ENCODE measurements at places on chromosomes 6 and 20. TPM values are rescaled to one million over a fixed set of nuclear protein-coding genes. Genes with fewer than 3 reads are reported as not detected.
A peak's percentile ranks its signal among the peaks of the same experiment; 100 is the strongest.

TGM6 gene
- not detected for total RNA-seq

PAK5 gene
- not detected for total RNA-seq

SLC22A3 gene
- total RNA-seq: 1.2 TPM

CLPSL2 gene
- total RNA-seq: not detected

PRDM13 gene
- not detected for total RNA-seq

CGA gene
- not detected for total RNA-seq

TBX18 gene
- total RNA-seq: 5.5 TPM

LKAAEAR1 gene
- total RNA-seq: not detected

PGC gene
- not detected for total RNA-seq

ROMO1 gene
- total RNA-seq: 198 TPM

C6orf120 gene
- 14.0 TPM for total RNA-seq

WFDC10B gene
- not detected for total RNA-seq

DNA sequence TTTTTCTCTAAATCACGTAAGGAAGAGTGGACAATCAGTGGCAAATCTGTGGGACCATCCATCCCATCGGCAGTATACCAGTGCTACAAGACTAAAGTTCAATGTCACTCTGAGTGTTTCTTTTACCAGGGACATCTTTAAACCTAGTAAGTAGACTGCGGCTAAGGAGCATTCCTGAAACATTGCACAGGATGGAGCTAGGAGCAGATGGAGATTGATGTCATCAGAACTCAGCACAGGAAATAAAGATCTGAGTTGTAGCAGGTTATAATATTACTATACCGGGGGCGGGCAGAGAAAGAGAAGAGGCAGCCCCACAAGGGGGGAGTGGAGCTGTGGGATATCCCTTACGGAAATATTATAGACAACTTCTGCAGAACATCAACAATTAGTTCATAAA, 162.1 kb downstream of the MTFR2 start:
- no peak for DNase-seq

- DNase-seq: no peak
These were observed 346.6 kb downstream of the C6orf118 start for GRCh38 chr6:164962805-164963204.

DNA sequence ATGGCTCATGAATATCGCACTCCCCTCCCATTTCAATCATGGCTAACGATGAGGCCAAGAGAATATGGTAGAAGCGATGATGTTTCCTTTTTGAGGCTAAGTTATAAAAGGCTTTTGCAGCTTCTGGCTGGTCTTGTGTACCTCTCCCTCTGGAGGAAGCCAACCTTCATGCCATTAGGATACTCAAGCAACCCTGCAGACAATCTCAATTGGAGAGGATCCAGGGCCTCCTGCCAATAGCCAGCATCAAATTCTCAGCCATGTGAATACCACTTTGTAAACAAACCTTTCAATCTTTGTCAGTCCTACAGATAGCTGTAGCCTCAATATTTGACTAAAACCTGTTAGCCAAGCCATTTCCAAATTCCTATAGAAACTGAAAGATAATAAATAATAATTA, 738.4 kb downstream of the KIF16B start:
- no peak for DNase-seq

DNA sequence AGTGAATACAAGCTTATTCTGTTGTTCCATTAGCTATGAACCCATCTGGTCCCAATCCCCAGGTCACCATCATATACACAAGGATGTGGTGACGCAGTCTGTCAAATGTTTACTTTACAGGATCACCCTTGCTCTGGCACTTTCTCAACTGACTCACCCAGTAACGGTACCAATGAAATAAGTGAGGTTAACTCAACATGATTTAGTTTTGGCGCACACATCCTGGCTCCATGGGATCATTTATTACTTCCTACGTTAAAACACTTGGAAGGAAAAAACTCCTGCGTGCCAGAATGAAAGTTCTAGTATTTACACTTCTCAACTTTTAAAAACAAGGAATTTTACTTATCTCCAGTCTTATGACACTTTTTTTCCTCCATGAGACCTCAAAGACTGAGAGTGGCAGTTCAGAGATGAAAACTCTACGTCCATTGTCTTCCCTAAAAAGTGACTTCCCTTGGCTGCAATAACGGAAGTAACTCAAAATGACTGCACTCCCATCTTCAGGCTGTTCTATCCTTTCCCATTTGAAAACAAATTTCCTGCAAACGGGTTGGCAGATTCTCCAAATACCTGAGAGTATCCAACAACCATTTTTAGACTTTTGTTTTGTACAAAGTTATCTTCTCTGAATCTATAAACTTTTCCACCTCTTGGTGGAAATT, 15.9 kb downstream of the AGPAT4 start:
- DNase-seq: no peak

DNA sequence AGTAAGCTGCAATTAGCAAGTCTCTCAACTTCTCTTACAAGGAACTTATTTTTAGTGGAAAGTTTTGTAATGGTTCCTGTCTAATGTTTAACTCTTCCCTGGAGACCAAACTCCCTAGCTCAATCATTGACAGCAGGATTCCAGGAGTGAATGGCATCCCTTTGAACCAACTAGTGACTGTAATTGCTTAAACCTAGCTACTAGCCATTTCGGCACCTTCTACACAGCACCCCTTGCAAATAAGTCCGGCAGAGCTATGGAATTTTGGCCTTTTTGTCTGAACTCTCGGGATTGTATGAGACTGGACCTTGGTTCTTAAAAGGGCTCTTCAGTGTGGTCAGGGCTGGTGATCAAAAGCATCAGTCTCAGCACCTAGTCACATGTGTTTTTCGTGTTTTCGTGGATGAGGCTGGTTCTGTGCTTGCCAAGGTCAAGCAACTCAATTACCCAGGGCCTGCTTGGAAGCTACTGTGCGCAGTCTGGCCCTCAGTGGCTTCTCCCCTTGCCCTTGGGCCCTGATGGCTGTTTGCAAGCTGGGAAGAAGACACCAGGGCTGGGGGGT, 135.3 kb upstream of the NEDD9 start:
- no peak for DNase-seq

GRCh38 chr20:5822569-5822968, 72.4 kb downstream of the SHLD1 start:
- DNase-seq: no peak

DNA sequence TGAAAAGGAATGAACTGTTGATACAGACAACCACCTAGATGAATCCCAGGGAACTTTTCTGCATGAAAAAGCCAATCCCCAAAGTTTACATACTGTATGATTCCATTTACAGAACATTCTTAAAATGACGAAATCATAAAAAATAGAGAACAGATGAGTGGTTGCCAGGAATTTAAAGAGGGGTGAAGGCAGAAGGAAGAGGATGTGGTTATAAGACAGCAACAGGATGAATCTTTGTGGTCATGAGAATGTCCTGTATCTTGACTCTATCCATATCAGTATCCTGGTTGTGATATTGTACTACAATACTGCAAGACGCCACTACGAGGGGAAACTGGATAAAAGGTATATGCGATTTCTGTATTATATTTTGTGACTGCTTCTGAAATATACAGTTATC, 70.1 kb upstream of the EMILIN3 start:
- DNase-seq: no peak

DNA sequence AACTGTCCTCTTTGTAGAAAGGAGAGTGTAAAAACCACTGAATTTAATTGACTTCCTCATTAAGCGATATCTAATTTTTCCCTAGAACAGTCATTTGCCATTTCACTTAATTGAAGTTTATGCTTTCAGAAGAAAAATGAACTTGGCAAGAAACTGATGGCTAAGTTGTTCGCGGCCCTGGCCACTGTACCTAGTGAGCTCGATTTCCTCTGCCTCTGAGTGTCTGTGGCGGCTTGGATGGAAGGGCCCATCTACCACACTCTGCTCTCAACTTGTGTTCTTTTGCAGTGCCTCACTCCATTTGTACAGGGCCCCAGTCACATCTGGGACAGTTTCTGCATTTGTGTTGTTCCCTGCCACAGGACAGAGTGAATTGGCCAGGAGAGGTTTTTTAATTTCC, 102.9 kb downstream of the BCAS1 start:
- DNase-seq: no peak

GRCh38 chr20:16107172-16107870, 465.9 kb downstream of the KIF16B start:
- no peak for DNase-seq

DNA sequence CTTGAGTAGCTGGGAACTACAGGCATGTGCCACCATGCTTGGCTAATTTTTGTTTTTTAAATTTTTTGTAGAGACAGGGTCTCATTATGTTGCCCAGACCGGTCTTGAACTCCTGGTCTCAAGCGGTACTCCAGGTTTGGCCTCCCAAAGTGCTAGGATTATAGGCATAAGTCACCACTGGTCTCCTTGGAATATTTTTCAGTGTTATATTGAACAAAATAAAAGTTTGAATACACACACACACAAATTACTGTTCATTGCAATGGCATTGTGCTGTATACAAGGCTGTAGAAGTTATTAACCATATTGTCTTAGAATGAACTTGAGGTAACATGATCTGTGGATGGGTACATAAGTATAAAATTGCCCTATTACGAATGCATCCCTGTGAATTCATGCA, 166.1 kb downstream of the BCAS1 start:
- DNase-seq: no peak

- DNase-seq: no peak
These were observed 36.2 kb downstream of the ZBTB9 start for GRCh38 chr6:33490621-33491020.

GRCh38 chr20:45823949-45824835, 2.9 kb downstream of the TNNC2 start:
- DNase-seq: peak; percentile 66

GRCh38 chr6:96610019-96610418, 47.1 kb downstream of the FHL5 start:
- DNase-seq: no peak

- DNase-seq: no peak
These were observed 92.5 kb downstream of the SESN1 start for GRCh38 chr6:109002051-109002697.

- no peak for DNase-seq
These were observed 167.4 kb downstream of the MBOAT1 start for GRCh38 chr6:20044883-20045282.
